Hematopoietic multipotent progenitor cell (in vitro differentiated cells): ENCODE measurements at places on chromosomes 4 and X. TPM values are rescaled to one million over a fixed set of nuclear protein-coding genes. Genes with fewer than 3 reads are reported as not detected.

DNA sequence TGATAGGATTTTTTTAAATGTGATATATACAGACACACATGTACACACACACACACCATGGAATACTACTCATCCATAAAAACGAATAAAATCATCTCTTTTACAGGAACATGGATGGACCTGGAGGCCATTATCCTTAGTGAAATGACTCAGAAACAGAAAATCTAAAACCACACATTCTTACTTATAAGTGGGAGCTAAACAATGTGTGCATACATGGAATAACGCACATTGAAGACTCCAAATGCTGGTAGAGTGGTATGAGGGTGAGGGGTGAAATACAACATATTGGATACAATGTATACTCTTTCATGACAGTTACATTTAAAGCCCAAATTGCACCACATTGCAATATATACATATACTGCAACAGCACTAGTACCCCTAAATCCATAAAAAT lies 120.2 kb upstream of the ADGRL3 start:
- DNase-seq, result no peak

- DNase-seq, result peak; percentile 59
Observed at GRCh38 chr4:128810871-128811570, 1.5 kb downstream of the JADE1 start.

DNA sequence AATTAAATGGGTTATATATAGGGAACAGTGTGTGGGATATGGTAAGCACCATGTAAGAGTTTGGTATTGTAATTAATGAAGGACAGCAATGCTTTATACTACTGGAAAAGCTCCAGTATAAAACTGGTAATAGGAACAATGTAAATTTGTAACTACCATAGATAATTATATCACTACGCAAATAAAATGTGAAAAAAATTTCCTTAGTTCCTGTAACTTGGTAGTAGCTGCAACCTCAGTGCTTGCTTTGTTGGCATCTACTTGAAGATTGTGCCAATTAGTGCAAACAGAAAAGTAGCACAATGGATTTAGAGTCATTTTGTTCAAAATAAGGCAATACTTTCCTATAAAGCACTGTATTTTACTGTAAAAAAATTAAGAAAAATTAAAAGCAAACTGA lies 34.4 kb upstream of the SH3RF1 start:
- DNase-seq, result no peak

GRCh38 chrX:5650904-5651303 lies 577.8 kb downstream of the NLGN4X start:
- no peak for DNase-seq

DNA sequence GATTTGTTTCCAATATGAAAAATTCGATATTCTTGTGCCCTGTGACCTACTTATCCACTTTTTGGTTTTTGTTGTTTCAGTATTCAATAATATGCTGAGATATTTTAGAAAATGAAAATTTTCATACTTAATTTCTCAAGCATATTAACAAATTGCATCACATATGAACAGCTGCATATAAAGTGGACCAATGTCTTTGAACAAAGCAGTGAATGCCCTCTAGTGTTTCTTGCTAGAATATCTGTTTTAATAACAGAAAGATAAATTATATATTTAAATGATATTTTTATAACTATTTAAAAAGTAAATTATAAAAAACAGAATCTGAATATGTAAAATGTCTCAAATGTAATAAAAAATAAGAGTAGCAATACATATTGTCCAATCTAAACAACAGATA lies 31.7 kb upstream of the INTU start:
- DNase-seq, result no peak

GRCh38 chr4:88938138-88938537 lies 118.8 kb downstream of the FAM13A start:
- DNase-seq, result no peak

Gene C4orf36
- 0.54 TPM for total RNA-seq

GRCh38 chr4:53605783-53606182 lies 14.5 kb upstream of the LNX1 start:
- DNase-seq, result no peak

DNA sequence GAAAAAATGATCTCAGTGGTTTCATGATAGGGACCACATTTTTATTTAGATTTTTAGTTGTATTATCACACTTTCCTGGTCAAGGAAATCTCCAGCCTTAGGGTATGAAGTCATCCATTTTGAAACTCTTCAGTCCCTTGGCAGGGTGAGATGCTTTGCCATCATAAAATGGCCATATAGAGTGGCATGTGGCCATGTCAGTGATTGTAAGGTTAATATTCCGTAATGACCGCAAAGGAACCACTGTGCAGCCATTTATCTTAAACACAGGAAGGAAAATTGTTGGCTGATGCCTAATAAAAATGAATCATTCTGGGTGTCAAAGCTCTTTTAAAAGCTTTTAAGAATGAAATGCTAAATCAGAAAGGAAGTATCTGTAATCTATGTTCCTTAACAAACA lies 35.6 kb downstream of the COMMD8 start:
- DNase-seq, result no peak

Gene NSG1
- total RNA-seq, result not detected

- peak; percentile 43 for DNase-seq
Observed at GRCh38 chrX:15564981-15565579, 35.7 kb downstream of the ACE2 start.

- DNase-seq, result no peak
Observed at GRCh38 chr4:142129473-142129872, 493.1 kb downstream of the IL15 start.

DNA sequence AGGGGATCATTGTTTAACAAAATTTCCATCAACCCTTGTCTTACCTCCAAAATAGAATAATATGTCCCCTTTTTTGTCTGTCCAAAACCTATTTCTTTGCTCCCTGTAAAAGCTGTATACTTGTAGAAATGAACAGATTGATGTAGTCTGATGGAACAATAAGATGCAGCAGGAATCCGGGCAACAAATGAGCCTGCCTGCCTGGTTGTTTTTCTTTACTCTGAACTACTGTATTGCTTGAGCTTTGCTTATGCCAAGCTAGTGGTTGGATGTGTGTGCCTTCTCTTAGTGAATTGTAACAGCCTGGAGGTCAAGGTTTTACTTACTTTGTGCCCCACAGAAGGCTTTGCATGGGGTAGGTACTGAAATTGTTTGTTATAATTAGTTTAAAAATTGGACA lies 116.2 kb upstream of the TLL1 start:
- no peak for DNase-seq

DNA sequence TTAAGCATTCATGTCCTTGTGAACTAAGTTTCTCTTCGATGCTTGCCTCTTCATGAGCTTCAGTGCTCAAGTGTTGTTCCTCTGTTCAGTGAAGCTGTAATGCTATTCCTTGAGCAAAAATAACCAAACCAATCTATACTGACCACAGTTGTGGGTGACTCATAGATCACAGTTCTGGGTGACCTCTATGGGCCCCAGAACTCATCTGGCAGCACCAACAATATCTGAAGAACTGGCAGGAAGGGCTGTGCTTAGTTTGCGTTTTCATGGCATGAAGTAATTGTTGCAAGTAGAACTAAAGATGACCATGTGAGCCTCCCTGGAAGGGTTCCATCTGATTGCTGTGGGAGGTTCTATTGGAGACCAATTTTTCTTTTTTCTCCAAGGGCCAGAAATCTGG lies 106.2 kb downstream of the CCNG2 start:
- DNase-seq, result no peak

DNA sequence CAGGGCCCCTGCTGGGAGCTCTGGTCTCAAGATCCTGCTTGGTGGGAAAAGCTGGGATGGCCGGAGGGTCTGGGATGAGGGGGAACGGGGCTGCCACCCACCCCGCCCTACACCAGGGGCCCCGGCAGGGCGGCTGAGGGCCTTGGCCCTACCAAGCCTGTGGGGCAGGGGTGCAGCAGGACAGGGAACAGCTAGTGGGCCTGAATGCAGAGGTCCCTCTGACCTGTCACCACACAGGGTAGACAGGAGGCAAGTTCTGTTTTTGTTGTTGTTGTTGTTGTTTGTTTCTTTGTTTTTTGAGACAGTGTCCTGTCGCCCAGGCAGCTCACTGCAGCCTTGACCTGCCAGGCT lies 332 bp upstream of the RENBP start:
- no peak for DNase-seq

- no peak for DNase-seq
Observed at GRCh38 chrX:119757646-119757978, 776 bp upstream of the SOWAHD start.

- no peak for DNase-seq
Observed at GRCh38 chrX:150605603-150606002, 37.2 kb downstream of the MTM1 start.

- no peak for DNase-seq
Observed at GRCh38 chr4:1022739-1023066, 11.3 kb downstream of the FGFRL1 start.

Gene MRPL1
- total RNA-seq, result 7.8 TPM

Gene RBM46
- under 0.01 TPM for total RNA-seq

- DNase-seq, result no peak
Observed at GRCh38 chrX:5057786-5058185, 1170.9 kb downstream of the NLGN4X start.

- peak; percentile 32 for DNase-seq
Observed at GRCh38 chrX:74383611-74384010, 37.7 kb upstream of the SLC16A2 start.

Gene ARHGAP36
- under 0.01 TPM for total RNA-seq

Gene MGARP
- not detected for total RNA-seq

GRCh38 chr4:128871948-128872347 lies 62.4 kb downstream of the JADE1 start:
- DNase-seq, result no peak

DNA sequence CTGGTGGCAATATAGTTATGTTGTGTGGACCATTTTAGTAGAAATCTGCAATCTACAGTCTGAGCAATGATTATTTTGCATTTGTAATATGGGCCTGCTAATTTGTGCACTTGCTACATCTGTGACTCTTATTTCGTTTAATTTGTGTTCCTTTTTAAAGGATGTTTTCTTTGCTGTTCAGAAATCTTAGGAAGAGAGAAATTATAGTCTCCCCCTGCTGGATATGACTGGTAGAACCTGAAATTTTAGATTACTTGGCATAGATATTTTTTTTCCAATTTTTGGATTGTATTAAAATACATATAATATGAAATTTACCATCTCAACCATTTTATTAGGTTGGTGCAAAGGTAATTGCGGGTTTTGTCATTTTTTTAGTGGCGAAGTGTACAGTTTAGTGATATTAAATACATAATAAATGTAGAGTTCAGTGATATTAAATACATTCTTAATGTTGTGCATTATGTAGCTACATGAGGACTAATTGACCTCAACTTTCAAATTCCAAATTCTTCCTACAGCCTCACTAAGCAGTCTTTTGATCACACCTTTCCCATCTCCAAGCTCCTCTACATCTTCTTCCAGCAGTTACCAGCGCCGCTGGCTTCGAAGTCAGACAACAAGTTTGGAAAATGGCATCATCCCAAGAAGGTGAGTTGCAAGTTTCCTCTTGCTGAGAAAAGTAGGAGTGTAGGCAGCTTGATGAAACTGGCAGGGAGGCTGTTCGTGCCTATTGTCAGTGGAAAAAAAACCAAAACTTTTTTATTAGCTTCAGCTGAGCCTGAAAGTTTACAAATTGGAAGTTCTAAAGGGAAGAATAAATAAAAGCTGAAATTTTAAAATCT lies 82.2 kb downstream of the FNIP2 start:
- peak; percentile 34 for DNase-seq

DNA sequence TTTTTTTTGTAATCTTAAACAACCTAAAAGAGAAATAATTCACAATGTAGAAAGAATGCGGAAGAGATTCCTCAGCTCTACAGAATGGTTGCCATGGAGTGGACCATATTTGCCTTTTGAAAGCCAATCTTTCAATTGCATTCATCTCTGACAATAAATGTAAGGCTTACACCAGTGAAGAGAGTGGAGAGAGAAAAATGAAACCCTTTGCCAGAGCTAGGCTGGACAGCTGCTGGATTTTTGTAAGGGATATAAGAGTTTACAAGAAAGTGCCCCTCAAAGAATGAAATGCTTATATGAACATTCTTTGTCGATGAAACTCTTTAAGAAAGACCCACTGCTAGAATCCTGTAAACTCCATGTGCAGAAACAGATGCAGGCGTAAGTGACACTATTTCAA lies 66.0 kb upstream of the FAT1 start:
- no peak for DNase-seq

GRCh38 chr4:112885897-112886296 lies 163.6 kb upstream of the ANK2 start:
- no peak for DNase-seq

Gene CHIC2
- total RNA-seq, result 45.2 TPM

DNA sequence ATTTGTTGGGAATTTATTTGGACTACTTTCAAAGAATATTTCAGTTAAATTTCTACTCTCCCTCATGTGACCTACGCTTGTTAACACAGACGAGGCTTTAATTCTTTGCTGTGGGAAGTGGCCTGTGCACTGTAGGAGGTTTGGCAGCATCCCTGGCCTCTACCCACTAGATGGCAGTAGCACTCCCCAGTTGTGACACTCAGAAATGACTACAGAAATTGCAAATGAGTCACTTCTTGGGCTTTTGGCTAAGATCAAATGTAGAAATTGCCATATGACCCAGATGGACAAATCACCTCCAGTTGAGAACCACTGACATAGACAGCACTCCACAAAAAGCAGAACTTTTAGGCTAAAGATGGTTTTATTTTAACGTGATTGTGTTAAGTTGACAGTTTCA lies 22.1 kb downstream of the PIR start:
- DNase-seq, result peak; percentile 78

DNA sequence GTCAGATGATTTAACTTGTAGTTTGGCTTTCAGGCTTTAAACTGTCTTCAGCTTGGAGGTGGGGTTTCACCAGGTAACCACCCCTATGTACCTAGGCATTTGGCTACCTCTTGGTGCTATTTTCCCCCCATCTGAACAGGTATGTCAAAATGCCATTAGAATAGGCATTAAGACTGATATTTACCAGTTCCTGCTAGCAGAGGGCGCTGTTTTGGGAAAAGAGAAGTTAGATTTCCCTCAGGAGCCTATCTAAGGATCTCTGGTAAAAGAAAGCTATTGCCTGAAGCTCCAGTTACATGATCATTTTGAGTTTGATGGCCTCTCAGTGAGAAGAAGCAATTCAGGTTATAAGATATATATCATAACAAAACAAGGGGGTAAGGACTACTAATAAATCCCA lies 879.1 kb downstream of the SH3BGRL start:
- DNase-seq, result no peak

GRCh38 chrX:40960041-40960440 lies 125.2 kb upstream of the USP9X start:
- no peak for DNase-seq

DNA sequence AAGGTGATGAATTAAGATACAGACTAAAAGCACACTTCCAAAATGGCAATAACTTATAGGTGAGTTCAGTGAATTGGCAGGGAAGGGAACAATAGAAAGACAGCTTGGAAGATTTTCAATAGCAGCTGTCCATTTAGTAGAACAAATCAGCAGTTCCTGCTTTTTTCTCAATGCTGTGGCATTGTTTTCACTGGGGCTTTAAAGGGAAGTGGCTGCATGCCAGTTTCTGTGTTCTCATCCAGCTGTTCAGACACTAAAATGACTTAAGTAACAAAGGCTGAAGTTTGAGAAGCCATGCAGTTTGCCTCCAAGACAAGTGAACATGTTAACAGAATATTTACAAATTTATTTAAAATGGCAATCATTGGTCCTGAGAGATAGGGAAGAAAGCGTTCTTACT lies 291.9 kb downstream of the FAM47A start:
- no peak for DNase-seq
